ENCODE measurements at places on chromosomes 2 and 18.

- no peak for DNase-seq
Observed at GRCh38 chr2:161381546-161381945, 34.6 kb upstream of the TBR1 start.

- no peak for DNase-seq
Observed at GRCh38 chr2:35788543-35788942, 567.0 kb upstream of the CRIM1 start.

GRCh38 chr2:164178835-164179465, 442.3 kb downstream of the GRB14 start:
- no peak for DNase-seq

GRCh38 chr2:112519506-112519905, 22.8 kb upstream of the POLR1B start:
- DNase-seq = no peak

DNA sequence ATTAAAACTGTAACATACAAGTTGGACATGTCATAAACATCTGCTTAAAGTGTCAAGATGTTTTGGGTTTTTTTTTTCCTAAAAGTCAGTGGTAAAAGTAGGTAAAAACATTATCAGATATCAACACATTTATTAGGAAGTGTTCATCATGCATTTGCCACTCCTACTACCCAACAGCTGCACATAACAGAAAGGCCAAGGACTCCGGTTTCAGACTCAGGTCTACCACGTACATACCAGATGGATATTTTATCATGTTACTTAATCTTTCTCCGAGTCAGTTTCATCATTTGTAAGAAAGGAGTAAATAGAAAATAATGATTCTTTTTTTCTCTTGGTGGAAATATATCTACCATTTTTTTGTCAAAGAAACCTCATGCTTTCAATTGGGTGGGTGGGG, 192.3 kb downstream of the UBE2E3 start:
- no peak for DNase-seq

GRCh38 chr2:101231937-101232730, 20.6 kb upstream of the CNOT11 start:
- DNase-seq = no peak

DNA sequence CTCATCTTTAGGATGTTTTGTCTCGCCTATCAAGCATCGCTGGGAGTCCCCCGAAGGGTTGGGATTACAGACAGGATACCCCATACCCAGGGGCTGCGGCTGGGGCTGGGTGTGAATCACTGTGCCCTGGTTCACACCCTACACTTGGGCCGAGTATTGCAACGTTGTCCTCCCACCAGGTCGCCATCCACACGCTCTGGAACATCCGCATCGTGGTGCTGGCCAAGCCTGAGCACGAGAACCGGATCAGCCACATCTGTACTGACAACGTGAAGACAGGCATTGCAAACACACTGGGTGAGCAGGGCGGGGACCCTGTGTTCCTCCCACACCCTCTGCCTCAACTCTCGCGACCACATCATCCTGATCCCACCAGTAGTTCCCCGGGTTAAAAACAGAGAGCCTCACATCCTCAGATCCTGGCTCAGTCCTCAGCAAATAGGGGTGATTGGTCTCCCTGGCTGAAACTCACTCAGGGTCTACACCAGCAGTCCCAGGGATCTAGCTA, 87.3 kb upstream of the ATG16L1 start:
- DNase-seq = no peak

GRCh38 chr2:180058993-180059392, 51.9 kb upstream of the CWC22 start:
- DNase-seq = no peak

DNA sequence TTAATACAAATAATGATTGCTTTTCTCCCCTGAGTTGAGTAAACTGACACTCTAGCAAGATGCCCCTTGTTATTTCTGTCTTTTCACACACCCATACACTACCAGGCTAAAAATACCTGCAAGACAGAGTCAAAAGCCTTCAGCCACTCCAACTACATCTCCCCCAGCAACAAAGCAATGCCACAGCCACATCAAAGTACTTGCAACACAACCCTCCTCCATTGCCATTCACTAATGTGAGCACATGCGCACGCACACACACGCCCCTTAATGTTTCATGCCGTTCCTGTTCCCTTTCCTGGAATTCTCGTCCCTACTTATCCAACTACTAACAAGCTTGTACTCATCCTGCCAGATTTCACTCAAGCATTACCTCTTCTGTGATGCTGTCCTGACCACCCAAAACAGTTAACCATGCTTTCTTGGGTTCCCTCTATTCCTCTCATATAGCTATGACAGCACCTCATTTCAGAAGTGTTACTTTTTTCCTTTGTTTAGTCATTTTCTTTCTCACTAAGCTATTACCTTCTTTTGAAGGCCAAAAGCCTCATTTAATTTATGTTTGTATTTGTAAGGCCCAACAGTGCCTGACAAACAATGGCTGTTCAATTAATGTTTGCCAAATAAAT, 29.6 kb downstream of the SLC25A12 start:
- no peak for DNase-seq

GRCh38 chr2:128276878-128277675, 41.6 kb downstream of the HS6ST1 start:
- DNase-seq = no peak

GRCh38 chr18:50356036-50356945, 18.6 kb upstream of the SKA1 start:
- DNase-seq = no peak

GRCh38 chr2:8371653-8372052, 310.2 kb upstream of the ID2 start:
- no peak for DNase-seq

GRCh38 chr2:234135750-234136221, 85.3 kb downstream of the SPP2 start:
- DNase-seq = peak; percentile 62

DNA sequence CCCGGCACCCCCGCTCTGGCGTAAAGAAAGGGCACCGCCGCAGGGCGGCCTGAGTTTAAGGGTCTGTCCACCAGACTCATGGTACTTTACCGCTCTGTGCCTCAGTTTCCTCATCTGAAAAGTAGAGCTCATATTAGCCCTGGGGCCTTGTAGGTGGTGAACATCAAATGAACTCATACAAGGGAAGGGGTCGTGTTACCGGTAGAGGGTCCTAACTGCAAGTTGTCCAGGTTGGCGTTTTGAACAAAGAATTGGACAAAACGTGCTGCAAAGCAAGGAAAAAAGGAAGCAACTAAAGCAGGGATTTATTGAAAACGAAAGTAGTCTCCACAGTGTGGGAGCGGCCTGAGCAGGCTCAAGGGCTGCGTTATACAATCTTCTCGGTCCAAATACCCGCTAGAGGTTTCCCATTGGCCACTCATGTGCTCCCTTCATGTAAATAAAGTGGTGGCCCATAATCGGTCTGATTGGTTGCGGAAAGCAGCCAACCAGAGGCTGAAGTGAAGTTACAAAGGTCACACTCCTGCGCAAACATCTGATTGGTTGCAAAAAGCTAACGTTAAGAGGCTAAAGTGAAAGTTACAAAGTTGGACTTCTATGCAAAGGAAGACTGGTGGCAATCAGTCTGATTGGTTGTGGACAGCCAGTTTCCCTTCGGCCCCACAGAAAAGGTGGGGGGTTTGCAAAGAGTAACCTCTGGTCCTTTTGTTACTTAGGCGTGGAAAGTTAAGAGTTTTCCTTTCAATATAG, 80.7 kb upstream of the LDLRAD4 start:
- no peak for DNase-seq

DNA sequence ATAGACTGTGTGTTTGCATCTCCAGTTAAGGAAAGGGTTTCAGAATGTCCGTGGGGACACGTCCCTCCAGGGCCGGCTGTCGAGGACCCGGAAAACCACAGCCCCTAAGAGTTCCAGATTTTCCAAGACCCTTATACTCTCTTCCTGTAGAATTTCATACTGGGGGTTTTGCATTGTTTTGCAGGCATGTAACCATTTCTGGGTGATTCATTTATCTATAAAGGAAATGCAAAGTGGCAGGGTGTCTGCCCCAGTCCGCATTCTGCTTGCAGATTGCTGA, 8.5 kb downstream of the SP9 start:
- no peak for DNase-seq

Data from nucleus accumbens (tissue), 56 donors.